Subcutaneous adipose tissue (tissue), 4 donors: ENCODE measurements at places on chromosomes 13 and 19. TPM values are rescaled to one million over a fixed set of nuclear protein-coding genes. Genes with fewer than 3 reads are reported as not detected.

Gene GRAMD1A
- 36.1 TPM for total RNA-seq

Gene RDH8
- total RNA-seq: 1.3 TPM

Gene SUPT5H
- total RNA-seq: 41.7 TPM

Gene RASGRP4
- 6.4 TPM for total RNA-seq

Gene PPM1N
- total RNA-seq: 1.3 TPM

Gene UHRF1
- 1.2 TPM for total RNA-seq

Gene ZNF85
- 3.2 TPM for total RNA-seq

Gene COLGALT1
- total RNA-seq: 98.3 TPM

Gene CYP2A7
- not detected for total RNA-seq

Gene GPR12
- 0.44 TPM for total RNA-seq

Gene SIGLEC5
- 2.5 TPM for total RNA-seq

Gene CEACAM7
- not detected for total RNA-seq

Gene VRK3
- total RNA-seq: 29.8 TPM

Gene CDADC1
- total RNA-seq: 8.7 TPM

Gene FPR2
- 0.82 TPM for total RNA-seq

Gene CFAP97D2
- not detected for total RNA-seq
